ENCODE measurements at places on chromosomes 13 and 19. TPM values are rescaled to one million over a fixed set of nuclear protein-coding genes. Genes with fewer than 3 reads are reported as not detected.

SLC6A16 gene
- total RNA-seq, result 8.6 TPM

ADAT3 gene
- 6.9 TPM for total RNA-seq

GJA3 gene
- not detected for total RNA-seq

CYSLTR2 gene
- 4.5 TPM for total RNA-seq

EBI3 gene
- total RNA-seq, result not detected

CALR3 gene
- not detected for total RNA-seq

CD33 gene
- total RNA-seq, result 0.99 TPM

LRG1 gene
- 0.49 TPM for total RNA-seq

ZNF540 gene
- total RNA-seq, result 8.1 TPM

GDF15 gene
- total RNA-seq, result not detected

SULT2A1 gene
- not detected for total RNA-seq

NCR1 gene
- not detected for total RNA-seq

SYT3 gene
- total RNA-seq, result not detected

LRP3 gene
- total RNA-seq, result not detected

CASP14 gene
- not detected for total RNA-seq

ZNF358 gene
- total RNA-seq, result 0.30 TPM

SIGLEC14 gene
- total RNA-seq, result not detected

IRF3 gene
- 235 TPM for total RNA-seq

PRODH2 gene
- not detected for total RNA-seq

IGFL2 gene
- total RNA-seq, result not detected

ZNF180 gene
- total RNA-seq, result 5.8 TPM
